T1000 (cell line): ENCODE measurements at places on chromosomes 1 and 21.
A peak's percentile ranks its signal among the peaks of the same experiment; 100 is the strongest.

GRCh38 chr1:230861970-230862595 lies 6.2 kb downstream of the C1orf198 start:
- no peak for DNase-seq

DNA sequence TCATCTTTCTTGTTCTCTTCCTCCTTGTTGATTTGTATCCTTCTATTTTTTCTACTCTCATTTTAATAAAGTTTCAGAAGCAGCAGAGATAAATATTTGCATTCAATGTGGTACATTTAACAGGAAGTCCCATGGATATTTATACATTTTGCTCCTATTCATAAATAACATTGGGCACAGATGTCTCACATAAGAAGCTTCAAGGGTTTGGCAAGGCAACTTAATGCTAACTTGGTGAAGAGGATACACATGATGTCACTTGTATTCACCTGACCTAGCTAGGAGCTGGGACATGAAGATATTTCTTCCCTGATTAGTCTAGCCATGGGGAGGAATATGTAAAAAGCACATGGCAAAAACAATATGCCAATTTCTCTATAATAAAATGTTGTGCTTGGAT lies 65.1 kb upstream of the DUSP10 start:
- DNase-seq = no peak

DNA sequence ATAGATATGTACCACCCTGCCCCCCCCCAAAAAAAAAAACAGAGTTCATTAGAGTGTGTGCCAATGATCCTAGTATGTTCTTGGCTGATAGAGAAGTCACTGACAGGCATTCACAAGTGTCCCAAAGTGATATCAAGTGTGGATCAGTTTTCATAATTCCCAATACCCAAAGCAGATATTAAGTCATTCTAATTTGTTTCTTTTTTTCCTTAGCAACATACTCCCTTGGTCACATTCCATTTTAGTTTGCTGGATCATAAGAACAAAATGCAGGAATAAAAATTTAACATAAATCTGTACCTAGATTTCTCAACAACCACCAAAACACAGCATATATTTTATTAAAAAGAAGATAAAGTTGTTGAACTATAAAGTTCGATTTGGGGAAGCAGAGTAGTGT lies 129.8 kb upstream of the PALMD start:
- DNase-seq = no peak

- DNase-seq = no peak
These were observed 16.6 kb upstream of the ESRRG start for GRCh38 chr1:216739793-216740192.

DNA sequence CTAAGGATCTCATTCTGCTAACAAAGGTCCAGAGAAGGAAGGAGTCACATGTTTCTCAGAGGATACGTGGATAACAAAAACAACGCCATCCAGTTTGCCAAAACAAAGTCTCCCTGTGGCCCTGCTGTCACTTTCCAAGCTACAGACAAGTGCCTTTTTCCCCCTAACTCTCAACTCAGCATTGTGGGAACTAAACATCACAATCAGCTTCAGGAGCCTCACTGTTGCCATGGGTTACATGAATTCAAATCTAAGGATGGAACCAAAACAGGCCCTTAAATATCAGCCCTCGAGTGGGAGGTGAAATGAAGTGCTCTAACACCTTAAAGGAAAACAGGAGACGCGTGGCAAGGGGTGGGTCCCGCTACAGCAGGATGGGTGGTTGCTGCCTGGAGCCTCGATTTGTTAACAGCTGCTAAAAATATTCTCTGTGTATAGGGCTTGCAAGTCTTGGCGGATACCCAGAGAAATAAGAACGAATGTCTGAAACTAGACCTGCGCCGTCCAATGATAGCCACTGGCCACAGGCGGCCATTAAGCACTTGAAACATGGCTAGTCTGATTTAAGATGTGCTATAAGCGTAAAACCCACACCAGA lies 66.4 kb upstream of the SOD1 start:
- DNase-seq = no peak

- DNase-seq = no peak
These were observed 19.7 kb upstream of the TMEM52 start for GRCh38 chr1:1938613-1939295.

- no peak for DNase-seq
These were observed 22.4 kb downstream of the ZZZ3 start for GRCh38 chr1:77659879-77660593.

DNA sequence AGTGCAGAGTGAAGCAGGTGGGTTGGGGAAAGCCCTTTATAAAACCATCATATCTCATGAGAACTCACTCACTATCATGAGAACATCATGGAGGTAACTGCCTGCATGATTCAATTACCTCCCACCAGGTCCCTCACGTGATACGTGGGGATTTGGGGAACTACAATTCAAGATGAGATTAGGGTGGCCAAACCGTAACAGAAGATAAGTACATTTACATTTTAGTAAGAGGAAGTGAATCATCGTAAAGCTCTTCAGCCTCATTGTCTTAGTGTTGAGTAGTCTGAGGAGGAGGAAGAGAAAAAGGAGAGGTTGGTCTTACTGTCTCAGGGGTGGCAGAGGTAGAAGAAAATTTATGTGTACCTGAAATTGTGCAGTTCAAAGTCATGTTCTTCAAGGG lies 1053.4 kb upstream of the ADGRL4 start:
- no peak for DNase-seq

- no peak for DNase-seq
These were observed 78.9 kb upstream of the RAB4A start for GRCh38 chr1:229192031-229192430.

DNA sequence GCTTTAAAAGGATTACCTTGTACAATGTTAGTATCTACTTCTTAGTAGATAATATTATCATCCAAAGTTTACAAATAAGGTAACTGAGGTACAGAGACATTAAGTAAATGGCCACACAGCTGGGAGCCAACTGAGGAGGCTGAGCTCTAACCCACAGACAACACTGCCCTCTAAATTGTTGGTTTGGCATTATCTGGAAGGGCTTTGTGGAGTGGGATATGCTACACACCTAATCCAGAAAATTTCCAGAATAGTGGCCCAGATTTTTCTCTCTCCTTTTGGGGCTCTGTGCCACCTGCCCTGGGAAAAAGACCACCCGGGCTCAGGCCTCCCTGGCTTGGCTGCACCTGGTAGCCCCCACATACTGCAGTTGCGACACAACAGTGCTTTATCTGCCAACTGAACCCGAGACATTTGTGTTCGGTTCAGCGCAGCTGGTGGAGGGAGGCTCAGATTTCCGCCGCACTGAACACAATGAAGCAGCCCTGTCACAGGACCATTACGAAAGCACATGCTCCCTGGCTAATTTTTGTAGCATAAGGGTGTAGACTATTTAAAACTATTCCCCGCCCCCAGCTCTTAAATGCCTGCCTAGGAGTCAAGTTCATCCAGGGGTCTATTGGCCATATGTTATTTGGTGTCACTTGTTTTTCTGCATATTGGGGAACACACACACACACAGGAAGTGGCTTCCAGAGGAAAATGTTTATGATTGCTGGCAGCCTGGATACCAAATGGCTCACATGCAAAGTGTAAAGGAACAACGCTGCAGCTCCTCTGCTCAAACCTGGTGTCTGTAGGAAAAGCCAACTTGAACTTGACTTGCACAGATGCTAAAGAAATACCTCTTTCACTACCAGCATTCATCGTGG lies 92.3 kb upstream of the ESRRG start:
- DNase-seq = no peak

DNA sequence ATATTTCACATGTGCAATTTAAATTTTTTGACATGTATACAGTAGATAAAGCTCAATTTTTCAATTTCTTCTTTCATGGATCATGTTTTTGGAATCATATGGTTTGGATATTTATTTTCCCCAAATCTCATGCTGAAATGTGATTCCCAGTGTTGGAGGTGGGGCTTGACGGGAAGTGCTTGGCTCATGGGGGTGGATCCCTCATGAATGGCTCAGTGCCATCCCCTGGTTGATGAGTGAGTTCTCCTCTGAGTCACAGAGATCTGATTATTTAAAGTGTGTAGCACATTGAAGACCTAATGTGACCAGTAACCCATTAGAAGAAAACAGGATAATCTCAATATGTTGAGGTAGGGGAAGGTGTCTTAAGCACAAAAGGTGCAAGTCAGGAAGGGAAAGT lies 9.1 kb upstream of the IFI16 start:
- peak; percentile 60 for DNase-seq

- no peak for DNase-seq
These were observed 6.3 kb downstream of the IKBKE start for GRCh38 chr1:206476591-206476990.

GRCh38 chr1:241208910-241209379 lies 148.1 kb downstream of the RGS7 start:
- DNase-seq = no peak

GRCh38 chr1:36369061-36369861 lies 16.5 kb downstream of the STK40 start:
- peak; percentile 58 for DNase-seq

- DNase-seq = no peak
These were observed 2.2 kb downstream of the UBAP2L start for GRCh38 chr1:154222918-154223317.

DNA sequence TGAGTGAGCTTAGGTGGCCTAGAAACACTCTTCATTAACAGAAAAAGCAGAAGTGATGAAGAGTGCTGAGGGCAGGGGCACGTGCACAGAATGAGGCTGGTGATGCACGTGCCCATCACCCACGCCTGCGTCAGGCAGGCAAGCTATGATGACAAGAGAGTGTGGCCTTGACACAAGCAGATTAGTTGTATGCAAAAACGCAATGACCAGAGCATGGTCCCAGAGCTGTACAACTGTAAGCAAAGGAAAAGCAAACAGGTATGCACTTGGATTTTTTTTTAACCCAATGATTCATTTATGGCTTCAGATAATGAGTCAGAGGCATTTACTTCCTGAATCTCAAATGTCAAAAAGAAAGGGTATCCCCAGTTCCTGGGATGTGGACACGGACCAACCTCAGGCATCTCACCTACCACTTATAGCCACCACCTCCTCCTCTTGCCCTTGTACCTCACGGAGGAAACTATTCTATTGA lies 9.1 kb upstream of the TMEM61 start:
- DNase-seq = no peak

- DNase-seq = no peak
These were observed 43.9 kb downstream of the UBE2G2 start for GRCh38 chr21:44757731-44758130.

DNA sequence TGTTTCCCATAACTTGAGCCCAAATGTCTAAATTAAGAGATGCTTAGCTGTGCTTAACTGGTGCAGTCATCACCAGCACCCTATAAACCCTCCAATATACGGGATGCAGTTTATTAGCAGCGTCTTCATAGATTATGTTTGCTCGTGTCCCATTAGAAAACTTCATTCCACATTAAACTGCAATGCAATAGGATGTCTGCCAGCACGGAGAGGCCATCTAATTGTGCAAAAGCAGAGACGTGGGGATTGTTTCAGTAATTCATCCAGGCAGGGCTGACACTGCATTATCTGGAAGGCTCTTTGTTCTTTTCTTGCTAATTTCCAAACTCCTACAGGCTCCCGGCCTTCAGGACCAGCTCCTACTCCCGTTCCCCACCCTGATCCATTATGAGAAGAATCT lies 89.5 kb downstream of the CSMD2 start:
- no peak for DNase-seq

GRCh38 chr1:18526436-18527275 lies 45.9 kb downstream of the KLHDC7A start:
- no peak for DNase-seq

- no peak for DNase-seq
These were observed 19.8 kb upstream of the ACBD6 start for GRCh38 chr1:180522213-180522515.

GRCh38 chr1:228178737-228179684 lies 13.4 kb downstream of the IBA57 start:
- DNase-seq = no peak

DNA sequence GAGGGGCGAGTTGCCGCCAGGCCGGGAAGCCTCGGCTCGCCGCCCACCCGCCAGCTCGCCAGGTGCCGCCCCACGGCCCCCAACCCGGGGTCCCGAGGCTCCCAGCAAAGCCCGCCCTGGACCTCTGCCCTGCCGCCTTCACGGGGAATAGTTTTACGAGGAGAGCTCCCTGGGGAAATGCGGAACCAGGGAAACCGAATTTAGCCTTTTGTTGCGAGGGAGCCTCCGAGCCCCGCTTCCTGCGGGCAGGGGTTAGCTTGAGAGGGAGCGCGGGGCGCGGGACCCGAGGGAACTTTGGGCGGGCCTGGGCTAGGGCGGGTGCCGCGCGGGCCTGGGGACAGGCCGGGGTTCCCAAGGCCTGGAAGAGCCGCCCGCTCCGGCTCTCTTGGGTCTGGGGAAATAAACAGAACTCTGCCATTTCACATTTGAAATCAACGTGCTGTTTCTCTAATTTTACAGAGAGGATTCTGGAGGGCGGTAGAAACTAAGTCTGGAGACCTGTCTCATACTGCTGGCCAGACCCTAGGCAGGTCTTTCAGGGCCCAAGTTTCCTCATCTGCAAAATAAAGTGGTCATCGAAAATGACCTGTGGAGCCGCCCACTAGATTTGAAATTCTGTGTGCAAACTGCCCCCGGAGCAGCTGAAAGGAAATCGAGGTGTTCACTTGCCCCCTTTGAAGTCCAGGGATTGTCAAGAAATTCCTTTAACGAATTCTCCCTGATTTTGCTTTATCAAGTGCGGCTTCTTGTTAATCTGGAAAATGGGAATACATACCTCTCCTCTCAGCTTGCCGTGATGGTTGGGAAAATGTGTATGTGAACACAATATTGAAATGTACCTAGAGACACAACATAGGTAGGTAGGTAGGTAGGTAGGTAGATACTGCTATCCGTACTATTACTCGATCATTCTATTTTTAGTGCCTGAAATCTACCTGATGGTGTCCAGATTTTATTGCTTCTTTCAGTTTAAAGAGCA lies 749 bp upstream of the GLUL start:
- no peak for DNase-seq

DNA sequence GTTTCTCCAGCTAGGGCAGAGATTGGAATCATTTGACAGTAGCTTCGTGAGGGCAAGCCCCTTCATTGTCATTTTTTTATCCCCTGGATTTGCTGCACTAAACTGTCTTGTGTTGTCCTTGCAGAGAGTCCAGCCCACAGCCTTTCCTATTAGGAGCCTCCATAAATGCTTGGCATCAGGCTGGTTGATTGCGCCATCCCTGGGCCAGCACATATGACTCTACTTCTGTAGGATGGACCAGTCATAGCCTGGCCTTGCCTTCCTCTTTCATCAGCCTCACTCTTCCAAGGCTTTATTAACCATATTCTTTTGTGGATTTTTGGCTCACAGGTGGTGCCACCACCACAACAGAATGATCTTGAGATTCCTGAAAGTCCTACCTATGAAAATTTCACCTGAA lies 31.4 kb downstream of the LY9 start:
- DNase-seq = no peak

- DNase-seq = no peak
These were observed 515.5 kb downstream of the NUF2 start for GRCh38 chr1:163837206-163837605.

- no peak for DNase-seq
These were observed 549.0 kb upstream of the RGS18 start for GRCh38 chr1:191609305-191609704.
